ENCODE measurements at places on chromosomes 7 and 10.

- no peak for DNase-seq
These were observed 33.7 kb downstream of the NRBF2 start for GRCh38 chr10:63166742-63167258.

DNA sequence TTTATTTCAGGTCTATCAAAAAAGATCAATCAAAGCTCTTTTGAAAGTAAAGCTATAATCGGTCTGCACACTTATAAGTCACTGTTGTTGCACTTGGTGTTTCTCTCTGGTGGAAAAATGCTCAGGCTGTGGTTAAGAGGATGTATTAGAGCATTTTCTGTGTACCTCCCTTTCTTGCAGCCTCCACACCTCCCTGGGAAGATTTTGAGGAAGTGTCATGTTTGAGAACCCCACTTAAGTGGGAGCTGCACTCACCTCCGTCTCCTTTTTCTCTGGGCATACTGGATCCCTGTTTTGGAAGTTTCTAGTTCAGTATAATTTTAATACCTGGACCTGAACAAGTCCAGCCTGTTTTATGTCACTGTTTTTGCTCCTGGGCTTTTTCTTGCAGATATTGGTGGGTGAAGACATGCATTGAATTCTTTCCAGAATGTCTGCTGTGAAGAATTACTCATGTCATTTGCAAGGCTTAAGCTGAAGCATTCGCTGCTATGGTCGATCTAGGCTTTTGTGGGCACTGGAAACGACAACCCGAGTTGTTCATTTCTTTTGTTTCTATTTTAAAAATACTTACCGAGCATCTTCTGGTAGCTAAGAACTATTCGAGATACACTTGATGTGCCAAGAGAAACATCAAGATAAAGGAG, 36.6 kb downstream of the TCF7L2 start:
- DNase-seq, result no peak

- no peak for DNase-seq
These were observed 3.4 kb downstream of the NSUN6 start for GRCh38 chr10:18647945-18648344.

- DNase-seq, result no peak
These were observed 99.9 kb downstream of the PRLHR start for GRCh38 chr10:118495499-118495898.

- no peak for DNase-seq
These were observed 93.8 kb downstream of the CPXM2 start for GRCh38 chr10:123797813-123798212.

- no peak for DNase-seq
These were observed 586.6 kb downstream of the PTPRN2 start for GRCh38 chr7:158001003-158001402.

GRCh38 chr10:98261436-98262277, 6.3 kb downstream of the LOXL4 start:
- DNase-seq, result no peak

- peak; percentile 22 for DNase-seq
These were observed 4.0 kb upstream of the RBM28 start for GRCh38 chr7:128347647-128348097.

DNA sequence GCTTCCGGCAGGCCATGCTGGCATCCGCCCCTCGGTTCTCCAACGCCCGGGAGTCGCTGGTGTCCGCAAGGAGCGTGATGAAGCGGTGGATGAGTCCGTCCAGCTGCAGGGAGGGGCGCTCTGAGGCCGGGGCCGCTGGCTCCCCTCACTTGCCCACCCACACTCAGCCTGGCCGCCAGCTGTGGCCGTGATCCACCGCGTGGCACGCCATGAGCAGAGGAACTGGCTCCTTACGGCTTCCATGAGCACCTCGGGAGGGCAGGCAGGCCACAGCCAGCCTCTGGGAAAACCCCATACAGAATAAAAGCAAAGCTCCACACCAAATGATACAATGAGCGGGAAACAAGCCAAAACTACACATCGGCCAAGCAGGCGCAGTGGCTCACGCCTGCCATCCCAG, 15.5 kb upstream of the MICALL2 start:
- no peak for DNase-seq

GRCh38 chr10:112404617-112405016, 30.7 kb downstream of the ACSL5 start:
- no peak for DNase-seq

DNA sequence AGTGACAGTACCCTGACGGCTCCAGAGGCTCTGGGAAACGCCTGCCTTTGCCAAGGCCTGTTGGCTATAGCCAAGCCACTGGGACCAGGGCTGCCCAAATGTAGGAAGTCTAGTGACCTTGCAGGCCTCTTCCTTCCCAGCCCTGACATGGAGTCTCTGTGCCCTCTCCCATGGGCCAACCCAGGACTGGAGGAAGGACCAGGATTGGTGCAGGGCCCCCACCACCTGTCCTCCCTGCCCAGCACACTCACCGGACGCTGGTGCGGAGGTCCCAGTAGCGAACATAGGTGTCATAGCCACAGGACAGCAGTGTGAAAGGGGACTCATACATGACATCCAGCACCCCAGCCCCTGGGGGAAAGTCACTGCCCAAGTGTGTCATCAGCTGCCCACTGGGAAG, 24.0 kb downstream of the DPCD start:
- no peak for DNase-seq

GRCh38 chr7:49772916-49773217, 571 bp upstream of the VWC2 start:
- no peak for DNase-seq

- DNase-seq, result no peak
These were observed 22.0 kb downstream of the TWIST1 start for GRCh38 chr7:19095353-19095860.

GRCh38 chr10:33386926-33387325, 52.5 kb upstream of the NRP1 start:
- no peak for DNase-seq

GRCh38 chr10:5776136-5776880, 36.9 kb downstream of the GDI2 start:
- DNase-seq, result no peak

DNA sequence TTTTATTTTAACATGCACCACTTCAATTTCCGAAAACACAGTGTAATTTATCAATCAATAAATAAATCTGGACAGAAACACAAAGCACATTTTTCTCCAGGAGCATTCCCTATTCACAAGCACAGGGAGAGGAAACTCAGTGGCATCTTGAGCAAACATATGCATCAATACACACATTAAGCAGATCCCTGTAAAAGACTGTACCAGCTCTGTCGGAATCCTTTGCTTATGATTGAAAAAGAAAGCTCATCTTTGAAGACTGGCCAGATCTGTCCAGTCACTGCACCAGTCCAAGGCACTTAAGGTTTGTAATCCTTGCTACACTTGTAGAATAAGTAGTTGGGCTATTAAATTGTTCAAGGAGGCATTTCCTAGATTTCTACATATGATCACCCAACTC, 343.9 kb downstream of the BMPER start:
- DNase-seq, result no peak

DNA sequence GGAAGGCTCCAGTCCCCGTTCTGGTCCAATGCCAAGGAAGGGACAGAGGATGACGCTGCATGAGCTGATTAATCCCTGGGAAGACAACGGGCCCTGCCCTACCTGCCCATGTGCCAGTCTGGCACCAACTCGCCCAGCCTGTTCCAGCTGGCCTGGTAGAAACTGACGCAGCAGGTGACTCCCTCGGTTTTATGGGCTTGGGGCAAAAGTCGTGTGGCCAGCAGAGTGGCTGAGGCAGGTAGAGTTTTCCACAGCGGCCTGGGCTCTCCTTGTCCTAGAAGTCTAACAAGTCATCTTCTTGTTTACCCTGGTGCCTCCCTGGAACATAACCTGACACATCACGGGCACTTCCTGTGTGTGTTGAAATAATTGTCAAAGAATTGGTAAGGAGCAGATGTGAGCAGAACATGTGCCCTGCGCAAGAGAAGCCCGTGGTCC, 20.4 kb upstream of the LMTK2 start:
- DNase-seq, result no peak

DNA sequence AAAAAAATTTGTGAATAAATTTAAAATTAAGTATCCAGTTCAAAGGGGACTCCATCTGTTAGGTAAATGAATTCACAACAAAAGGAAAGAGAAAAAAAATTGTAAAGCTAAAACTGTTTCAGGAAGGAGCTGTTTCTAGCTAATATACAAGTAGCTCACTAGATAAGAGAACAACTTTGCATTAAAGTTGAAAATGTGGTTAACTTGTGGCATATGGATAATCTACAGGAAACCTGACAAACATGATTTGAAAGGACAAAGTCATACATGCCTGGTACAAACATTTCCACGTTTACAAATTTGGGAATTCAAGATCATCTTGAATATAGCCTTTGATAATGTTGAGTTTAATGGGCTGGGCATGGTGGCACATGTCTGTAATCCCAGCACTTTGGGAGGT, 8.9 kb downstream of the NT5C3A start:
- no peak for DNase-seq

- no peak for DNase-seq
These were observed 145.1 kb downstream of the GRM8 start for GRCh38 chr7:127107601-127108007.

DNA sequence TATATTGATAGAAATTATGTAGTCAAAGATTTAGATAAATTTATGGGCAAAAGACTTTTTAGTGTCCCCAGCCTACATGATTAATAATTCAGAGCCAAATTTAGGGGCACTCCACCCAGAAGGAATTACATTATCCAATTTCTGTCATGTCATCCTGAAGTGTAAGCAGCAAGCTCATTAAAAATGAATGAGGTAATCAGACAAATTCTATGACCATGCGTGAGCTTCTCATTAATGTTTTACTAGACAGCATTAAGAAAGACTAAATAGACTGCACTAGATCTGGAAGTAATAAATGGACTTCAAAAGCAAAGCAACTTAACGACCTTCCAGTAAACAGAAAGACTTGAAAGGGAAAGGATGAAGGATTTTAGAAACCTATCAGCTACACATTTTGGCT, 22.7 kb upstream of the TRUB1 start:
- DNase-seq, result no peak

GRCh38 chr7:77460057-77460486, 43.9 kb upstream of the GSAP start:
- no peak for DNase-seq

DNA sequence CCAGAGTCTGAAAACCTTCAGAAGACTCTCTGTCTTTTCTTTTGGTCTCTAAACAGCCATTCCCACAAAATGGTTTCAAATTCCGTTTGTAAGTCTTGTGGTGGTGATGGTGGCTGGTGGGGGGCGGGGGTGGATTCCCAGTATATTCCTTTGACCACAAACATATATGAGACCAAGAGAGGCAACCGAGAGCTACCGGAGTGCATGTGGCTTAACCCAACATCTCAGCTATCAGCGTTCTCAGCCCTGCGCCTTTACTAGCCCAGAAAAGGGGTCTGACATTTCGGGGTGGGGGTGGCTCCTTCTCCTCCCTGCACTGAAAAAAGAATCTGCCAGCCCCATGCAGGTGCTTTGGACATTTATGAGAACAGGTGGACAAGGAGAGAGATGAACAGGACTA, 621.1 kb downstream of the ACTR3B start:
- DNase-seq, result no peak

DNA sequence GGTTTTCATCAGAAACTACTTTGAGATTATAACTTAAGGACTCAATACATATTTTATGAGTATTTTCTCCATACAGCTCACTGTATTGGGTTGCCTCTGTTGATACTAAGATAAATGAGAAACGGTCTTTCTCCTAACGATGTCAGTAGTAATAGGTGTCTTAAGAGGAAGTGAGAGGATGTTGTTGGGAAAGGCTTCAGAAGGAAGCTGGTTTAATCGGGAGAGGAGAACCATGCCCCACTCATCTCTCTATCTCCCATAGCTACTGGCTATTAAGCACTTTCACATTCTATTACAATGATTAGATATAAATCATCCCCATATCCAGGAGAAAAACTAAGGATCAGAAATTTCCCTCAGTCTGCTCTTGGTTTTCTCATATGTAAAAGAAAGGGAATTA, 2.0 kb downstream of the CLEC5A start:
- DNase-seq, result no peak

GRCh38 chr7:145151676-145152075, 315.8 kb upstream of the TPK1 start:
- no peak for DNase-seq

- no peak for DNase-seq
These were observed 136.1 kb downstream of the SLIT1 start for GRCh38 chr10:97049670-97050069.

- DNase-seq, result no peak
These were observed 16.1 kb upstream of the TAS2R40 start for GRCh38 chr7:143205560-143206293.

DNA sequence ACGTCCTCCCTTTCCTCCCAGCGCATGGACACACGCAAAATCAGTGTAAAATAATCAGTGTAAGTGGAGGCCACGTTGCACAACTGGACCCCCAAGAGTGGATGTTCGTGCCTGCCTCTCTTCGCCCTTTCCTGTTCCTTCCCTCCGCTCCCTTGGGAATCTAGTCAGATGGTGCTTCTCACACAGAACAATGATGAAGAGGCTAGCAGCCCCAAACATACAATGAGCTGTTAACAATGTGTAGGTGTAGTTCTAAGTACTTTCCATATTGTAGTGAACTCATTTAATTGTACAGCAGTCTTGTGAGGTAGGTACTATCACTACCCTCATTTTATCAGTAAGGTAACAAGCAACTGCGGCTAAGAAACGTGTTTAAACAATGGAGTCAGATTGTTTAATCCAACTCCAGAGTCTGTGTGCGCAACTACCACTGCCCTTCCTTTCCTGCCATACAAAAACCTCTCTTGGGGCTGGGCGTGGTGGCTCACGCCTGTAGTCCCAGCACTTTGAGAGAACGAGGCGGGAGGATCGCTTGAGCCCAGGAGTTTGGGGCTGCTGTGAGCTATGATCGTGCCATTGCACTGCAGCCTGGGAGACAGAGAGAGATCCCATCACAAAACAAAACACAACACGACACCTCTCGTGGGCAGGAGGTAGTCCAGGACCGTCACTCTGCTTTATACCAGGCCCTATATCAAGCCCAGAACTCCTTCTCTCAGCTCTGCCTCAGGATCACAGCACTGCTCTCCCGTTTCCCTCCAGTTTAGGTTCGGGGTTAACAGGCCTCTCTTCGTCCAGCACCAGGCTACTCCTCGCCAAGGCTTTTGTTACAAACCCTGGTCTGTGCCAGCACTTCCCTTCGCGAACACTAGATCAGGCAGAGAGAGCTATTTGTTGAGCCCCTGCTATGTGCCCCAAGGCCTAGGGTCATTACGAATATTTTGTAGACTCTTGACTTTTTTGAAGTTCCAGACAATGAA, 1.1 kb downstream of the FKBP9 start:
- no peak for DNase-seq

GRCh38 chr10:6009961-6010360, 32.6 kb upstream of the IL15RA start:
- DNase-seq, result no peak

DNA sequence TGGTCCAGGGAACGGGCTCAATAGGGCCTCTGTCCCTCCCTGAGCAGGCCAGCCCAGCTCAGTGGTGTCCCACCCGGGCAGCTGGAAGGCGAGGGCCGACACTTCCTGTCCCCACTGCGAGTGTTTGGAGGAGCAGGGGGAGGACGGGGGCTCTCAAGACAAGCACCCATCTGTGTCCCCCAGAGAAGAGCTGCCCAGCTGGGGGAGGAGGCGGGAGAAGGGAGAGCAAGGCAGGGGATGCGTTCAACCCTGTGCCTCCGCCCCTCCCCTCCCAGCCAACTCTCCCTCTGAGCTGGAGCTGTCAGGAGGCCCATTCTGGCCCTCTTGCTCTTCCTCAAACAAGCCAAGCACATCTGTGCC, 35.7 kb downstream of the ZCCHC24 start:
- DNase-seq, result no peak

- no peak for DNase-seq
These were observed 5.5 kb downstream of the GSTO1 start for GRCh38 chr10:104259999-104260774.
